Pericardium fibroblast (primary cell): ENCODE measurements at places on chromosomes 2 and 18. TPM values are rescaled to one million over a fixed set of nuclear protein-coding genes. Genes with fewer than 3 reads are reported as not detected.

NLRC4 gene
- total RNA-seq, result not detected in 2 replicates

TBR1 gene
- not detected in 2 replicates for total RNA-seq

COL5A2 gene
- 906 and 968 TPM in 2 replicates for total RNA-seq

SERPINB7 gene
- 0.68 TPM in 1 of 2 replicates, not detected in the other for total RNA-seq

FLACC1 gene
- total RNA-seq, result not detected in 2 replicates

ALPG gene
- not detected in 2 replicates for total RNA-seq

CFAP65 gene
- total RNA-seq, result not detected in 2 replicates
